ENCODE measurements at places on chromosomes 2 and 18.

GRCh38 chr2:16652296-16653082 lies 13.1 kb downstream of the CYRIA start:
- DNase-seq = no peak

DNA sequence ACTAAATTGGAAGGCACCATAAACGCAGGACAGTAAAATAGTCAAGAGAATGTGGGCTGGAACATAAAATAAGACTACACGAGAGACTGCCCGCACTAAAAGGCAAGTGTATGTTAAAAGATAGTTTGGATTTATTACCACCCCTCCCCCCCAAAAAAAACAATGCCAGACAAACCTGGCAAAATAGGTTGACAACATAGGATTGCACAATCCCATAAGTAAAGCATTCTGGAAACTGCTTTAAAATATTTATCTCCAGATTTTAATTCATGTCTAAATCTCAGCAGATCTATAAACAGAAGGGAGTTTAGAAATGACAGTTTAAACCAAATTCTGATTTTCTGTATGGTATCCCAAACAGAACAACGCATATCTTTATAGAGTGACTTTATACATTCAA lies 455.1 kb downstream of the ERBB4 start:
- DNase-seq = no peak

GRCh38 chr2:156038021-156038420 lies 294.5 kb downstream of the NR4A2 start:
- no peak for DNase-seq

DNA sequence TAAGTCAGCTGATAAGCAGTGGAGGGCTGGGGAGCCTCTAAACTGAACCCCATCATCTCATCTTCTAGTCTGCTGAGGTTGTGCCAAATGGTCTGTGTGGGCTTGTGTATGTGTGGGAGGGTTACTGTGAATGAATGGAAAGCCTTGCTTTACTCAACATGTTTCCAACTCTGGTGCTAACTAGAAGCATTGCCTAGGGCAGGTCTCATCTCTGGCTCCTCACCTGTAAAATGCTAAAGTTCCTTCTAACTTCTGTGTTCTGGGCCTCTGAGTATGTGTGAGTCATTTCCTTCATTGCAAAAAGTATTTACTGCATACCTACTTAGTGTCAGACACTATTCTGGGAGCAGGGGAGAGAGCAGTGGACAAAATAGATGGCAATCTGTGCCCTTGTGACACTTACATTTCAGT lies 1.3 kb downstream of the LIPG start:
- DNase-seq = no peak

- DNase-seq = no peak
Measured at GRCh38 chr2:147425437-147426029, 419.3 kb upstream of the ACVR2A start.

GRCh38 chr18:9926223-9926894 lies 12.5 kb downstream of the VAPA start:
- no peak for DNase-seq

DNA sequence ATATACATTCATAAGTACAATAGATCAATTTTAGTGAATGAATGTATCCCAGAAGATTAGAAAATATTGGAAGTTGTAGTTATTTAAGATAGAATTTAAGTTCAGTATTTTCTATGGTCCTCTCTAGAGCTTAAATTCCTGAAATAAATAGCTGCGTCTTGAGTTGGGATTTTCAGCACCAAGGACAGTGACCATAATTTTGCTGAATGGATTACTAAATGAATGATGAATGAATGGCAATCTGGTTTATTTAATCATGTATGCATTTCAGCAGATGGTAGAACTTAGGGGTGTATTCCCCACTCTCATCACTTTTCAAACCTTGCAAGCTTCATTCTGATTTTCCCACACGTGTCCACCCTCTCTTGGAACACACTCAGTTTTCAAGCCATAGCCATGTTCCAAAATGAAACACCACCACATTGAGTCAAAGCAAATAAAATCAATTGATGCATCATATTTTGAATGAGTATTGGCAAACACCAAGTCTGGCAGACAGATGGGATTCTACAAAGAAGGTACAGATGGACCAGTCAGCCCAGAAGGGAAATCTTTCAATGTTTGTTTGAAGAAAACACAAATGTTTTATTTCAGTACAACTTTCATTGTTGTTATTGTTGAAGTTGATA lies 362.2 kb upstream of the NXPH2 start:
- DNase-seq = peak; percentile 10

DNA sequence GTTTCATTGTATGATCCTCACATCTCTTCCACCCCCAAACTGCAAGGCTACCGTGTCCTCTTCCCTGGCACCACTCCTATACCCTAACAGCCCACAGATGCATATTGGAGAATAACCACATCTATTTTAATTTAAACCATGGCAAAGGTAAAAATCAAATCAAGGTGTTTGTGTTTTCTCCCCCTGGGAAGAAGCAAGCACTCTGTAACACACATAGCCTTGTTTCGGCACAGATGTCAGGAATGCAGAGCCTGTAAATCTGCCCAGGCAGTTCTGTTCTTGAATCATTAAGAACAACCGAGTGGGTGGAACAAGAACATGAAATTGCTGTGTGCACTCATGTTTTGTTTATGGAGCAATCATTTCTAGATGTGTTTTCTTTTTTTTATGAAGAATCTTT lies 6.8 kb upstream of the COX7A2L start:
- no peak for DNase-seq

DNA sequence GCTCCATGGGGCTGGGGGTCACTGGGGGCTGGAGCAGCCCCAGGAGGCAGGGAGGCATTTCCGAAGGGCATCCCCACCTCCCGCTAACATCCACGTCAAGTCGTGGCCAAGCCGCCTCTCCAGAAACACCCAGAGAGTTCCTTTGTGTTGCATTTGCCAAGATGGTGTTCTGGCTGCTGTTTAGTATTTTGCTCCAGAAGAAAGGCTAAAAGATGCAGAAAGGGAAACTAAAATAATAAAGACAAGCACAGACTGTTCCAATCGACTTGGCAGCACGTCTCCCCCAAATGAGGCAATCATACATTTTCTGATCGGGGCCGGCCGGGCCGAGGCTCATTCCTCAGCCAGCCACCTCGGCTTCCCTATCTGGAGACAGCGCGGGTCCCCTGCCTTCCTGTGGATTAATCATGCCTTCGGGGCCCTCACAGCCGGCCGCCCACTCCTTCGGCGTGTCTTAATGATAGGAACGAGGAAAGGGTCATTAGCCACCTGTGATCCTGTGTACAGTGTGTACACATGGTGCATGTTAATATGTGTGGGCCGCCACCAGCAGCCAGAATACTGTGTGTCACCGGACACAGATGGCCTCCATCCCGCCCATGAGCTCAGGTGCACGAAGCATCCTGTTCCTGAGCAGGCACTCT lies 169.2 kb downstream of the KLHL29 start:
- DNase-seq = no peak

DNA sequence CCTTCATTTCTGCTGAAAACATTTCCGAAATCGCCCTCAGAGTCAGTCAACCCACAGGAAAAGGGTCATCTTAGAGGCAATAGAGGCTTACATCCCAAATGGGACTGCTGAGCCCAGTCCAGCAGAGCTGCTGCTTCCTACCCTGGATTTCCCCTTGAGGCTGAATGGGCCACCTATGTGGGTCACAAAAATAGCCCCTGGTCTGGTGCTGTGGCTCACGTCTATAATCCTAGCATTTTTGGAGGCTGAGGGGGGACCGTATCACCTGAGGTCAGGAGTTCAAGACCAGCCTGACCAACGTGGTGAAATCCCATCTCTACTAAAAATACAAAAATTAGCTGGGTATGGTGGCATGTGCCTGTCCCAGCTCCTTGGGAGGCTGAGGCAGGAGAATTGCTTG lies 49.3 kb downstream of the ADNP2 start:
- DNase-seq = no peak

- DNase-seq = no peak
Measured at GRCh38 chr2:231781798-231782726, 980 bp upstream of the PDE6D start.

- DNase-seq = no peak
Measured at GRCh38 chr2:101400048-101400447, 12.7 kb upstream of the CREG2 start.

DNA sequence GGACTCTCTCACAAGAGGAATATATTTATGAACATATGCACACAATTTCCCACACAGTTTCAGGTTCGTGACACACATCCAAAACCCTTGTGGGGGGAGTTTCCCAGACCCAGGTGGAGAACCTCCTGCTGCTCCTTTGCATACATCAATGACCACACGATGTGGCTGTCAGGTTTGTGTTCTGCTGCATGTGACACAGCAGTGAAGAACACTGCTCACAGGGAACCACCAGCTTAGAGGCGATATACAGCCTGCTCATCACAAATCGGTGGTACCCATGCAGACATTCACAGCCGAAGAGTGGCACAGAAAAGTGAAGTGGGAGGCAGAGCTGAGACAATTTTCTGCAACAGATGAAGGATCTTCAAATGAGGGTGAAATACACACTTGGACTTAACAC lies 175.6 kb upstream of the ZFP36L2 start:
- DNase-seq = no peak

DNA sequence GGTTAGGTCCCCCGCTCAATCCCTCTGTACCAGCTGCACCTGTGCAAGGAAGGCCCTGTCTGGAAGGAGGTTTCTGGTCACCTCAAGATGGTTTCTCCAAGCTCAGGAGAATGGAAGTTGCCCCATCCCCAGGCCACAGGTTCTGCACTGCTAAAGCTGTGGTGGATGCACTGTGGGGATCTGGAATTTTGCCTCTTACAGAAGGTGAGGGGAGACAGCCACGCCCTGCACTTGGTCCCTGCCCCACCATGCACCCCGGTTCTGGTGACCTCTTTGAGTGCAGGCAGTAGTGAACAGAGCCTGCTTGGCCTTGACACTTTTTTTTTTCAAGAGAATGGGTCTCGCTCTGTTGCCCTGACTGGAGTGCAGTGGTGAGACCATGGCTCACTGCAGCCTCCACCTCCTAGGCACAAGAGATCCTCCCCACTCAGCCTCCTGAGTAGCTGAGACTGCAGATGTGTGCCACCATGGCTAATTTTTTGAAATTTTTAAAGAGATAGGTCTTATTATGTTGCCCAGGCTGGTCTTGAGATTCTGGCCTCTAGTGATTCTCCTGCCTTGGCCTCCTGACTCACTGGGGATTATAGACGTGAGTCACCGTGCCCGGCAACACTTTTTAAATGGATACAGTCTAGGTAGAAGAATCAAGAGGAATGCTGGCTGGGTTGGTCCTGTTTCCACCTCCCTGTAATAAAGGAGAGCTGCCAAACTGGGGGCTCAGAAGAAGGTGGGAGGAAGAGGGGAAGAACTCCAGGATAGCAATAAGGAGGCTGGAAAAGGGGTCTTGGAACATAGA lies 5.8 kb upstream of the NT5DC4 start:
- no peak for DNase-seq

DNA sequence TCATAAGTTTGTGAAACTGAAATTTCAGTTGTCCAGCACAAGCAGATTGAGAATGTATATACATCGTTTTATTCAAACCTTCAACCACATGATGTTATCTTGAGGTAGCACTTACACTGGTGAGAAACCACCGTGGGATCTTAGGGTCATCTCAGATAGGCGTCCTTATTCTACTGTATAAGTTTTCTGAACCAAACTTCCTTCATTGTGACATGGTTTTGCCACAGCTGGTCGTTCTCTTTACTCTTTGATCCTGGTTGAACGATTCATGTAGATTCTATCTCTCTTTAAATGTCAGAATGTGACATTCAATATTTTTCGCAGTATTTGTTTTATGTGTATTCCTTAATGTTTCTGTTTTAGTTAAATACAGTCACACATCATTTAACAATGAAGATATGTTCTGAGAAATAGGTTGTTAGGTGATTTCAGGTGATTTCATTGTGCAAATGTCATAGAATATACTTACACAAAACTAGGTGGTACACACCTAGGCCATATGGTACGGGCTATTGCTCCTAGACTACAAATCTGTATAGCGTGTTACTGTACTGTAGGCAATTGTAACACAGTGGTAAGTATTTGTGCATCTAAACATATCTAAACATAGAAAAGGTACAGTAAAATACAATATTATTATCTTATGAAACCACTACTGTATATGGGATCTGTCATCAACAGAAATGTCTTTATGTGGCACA lies 17.9 kb upstream of the ARHGAP25 start:
- DNase-seq = no peak

- DNase-seq = no peak
Measured at GRCh38 chr18:8895987-8896619, 190.7 kb downstream of the MTCL1 start.

DNA sequence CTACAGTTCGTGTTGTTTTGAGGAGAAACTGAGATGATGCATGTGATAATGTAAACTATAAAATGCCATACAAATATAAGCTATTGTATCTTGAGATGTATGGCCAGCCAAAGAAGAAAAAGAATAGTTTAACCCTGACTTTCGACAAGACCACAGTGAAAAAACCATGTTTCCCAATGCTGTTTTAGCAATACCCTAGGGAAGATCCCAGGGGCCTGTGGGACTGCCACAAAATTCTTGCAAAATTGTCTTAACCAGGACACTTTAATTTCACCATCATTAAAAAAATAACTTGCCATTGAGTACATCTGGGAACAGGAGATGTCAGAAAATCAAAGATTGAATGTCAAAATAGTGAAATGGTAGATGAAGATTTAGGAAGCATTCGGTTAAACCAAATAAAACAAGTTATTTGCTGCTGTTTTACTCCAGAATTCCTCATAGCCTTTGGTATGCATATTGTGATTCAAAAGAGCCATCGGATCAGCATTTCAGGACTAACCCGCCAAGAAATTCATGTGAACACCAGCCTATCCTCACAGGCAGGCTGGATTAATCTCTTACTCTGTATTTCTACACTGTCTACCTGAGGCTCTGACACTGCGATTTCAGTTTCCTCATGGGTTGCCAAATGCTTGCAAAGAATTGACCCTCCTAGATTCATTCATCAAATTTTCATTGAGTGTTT lies 49.0 kb upstream of the SP3 start:
- DNase-seq = no peak

DNA sequence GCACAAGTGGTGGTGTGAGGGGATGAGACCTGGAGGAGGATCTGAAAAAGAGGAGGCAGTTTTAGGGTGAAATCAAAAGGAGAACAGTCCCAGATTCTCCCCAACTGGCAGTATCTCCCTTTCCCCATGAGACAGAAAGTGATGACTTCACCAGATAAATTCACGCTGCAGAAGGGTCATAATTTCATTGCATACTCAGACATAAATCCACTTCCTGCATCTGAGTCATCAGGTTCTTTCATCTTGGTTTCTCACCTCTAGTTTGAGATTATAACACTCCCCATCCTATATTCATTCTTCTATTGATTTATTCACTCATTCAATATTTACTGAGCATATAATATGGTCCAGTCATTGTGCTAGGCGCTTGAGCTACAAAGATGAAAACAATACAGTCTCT lies 64.7 kb downstream of the CCDC148 start:
- DNase-seq = no peak

DNA sequence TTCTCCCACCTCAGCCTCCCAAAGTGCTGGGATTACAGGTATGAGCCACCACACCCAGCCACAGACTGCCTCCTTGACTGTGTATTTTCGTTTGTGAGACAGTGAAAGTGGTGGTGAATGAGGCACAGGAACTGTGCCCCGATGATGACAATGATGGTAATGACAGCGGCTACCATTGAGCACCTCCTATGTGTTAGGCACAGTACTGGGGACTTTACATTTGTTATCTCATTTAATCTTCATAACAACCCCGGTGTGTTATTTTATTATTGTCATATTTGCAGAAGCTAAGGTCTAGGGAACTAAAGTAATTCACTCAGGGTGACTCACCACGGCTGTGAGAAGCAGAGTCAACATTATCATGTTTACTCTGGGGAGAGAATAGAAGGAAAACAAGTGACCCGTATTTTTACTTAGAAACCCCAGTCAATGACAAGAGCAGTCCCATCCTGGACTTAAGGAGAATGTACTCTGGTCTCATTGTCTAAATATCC lies 77.6 kb upstream of the ALPP start:
- DNase-seq = no peak
